ENCODE measurements at places on chromosomes 6 and 20.

DNA sequence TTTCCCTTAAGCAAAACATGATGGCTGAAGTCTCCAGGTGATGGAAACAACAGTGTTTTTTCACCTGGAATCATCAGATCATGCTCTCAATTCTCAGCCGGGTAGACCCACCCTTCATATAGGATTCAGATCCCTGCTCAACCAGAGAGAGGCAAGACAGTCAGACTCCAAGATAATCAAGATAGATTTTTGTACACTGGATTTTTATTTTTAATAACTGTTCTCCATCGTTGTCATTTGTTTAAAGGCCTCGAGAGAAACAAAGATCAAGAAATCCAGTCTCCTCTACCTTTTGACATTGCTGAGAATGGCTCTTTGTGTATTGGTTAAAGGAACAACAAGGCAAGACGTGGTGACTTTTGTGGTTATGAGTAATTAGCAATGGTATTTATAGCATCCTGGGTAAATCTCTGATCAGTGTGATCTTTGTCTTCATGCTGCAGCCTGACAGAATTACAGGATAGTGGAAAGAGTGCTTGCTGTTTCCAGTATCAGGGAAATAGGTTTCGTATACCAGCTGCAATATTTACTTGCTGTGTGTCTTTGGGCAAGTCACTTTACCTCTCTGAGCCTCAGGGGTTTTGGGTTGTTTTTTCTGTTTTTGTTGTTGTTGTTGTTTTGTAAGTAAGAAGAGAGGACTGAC is 29.9 kb downstream of the ID4 start:
- DNase-seq = no peak

DNA sequence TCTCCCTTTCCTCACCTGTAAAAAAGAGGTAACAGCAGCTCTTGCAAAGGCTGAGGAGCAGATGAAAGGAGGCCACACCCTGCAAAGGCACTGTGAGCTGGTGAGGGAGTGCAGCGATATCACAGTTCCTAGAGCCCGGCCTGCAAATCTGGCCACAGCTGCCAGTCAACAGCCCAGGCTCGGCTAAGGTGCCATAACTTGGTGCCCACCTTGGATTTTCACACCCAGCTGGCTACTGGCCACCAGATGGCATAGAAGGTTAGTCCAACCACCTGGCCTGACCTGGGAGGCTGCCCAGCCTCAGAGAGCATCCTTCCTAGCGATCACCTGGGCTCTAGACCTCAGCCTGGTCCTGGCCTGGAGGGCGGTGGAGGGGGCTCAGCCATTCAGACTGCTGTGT is 46.8 kb downstream of the KCNB1 start:
- DNase-seq = no peak

GRCh38 chr6:41655176-41655575 is 16.9 kb downstream of the MDFI start:
- no peak for DNase-seq

DNA sequence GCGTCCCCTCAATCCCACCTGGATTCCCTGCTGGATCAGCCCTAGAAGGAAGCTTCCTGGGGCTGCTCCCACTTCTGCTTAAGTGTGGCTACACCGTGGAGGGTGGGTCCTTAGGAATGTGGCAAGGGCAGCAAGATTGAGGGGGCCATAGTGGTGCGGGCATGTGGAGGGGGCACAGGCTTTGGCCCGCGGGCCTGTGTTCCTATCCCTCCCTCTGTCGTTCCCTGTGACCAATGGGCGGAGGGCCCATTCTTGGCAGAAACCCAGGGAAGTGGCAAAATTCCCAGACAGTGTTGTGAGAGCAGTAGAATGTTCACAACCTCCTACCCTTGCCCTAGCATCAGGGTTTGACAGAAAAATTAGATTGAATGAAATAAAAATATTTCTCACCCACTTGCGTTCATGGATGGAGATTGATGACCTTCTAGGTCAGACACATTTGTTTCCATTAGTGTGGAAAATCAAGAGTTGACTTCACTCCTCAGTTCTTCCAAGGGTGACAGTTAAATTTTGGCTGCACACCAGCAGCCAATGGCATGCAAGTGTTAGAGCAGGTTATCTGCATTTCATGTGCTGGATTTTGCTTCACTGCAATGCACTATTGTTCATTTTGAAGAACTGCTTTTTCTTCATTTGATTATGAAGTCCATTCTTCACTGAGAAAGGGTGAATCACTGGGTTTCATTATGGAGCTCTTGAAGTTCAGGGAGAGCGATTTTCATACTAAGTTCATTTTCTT is 49.3 kb upstream of the AHI1 start:
- no peak for DNase-seq

DNA sequence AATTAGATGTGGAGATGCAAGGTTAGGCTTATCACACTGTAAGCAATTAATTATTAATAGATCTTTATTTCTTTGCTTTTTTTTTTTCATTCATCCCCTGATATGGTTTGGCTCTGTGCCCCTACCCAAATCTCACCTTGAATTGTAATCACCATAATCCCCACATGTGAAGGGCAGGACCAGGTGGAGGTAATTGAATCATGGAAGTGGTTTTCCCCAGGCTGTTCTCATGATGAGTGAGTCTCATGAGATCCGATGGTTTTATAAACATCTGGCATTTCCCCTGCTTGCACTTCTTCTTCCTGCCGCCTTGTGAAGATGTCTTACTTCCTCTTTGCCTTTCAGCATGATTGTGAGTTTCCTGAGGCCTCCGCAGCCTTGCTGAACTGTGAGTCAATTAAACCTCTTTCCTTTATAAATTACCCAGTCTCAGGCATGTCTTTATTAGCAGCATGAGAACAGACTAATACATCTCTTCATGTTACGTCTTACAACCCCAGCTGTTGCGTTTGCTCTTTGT is 333.8 kb downstream of the CDH26 start:
- no peak for DNase-seq

- no peak for DNase-seq
Observed at GRCh38 chr6:104159045-104159618, 700.6 kb downstream of the HACE1 start.

DNA sequence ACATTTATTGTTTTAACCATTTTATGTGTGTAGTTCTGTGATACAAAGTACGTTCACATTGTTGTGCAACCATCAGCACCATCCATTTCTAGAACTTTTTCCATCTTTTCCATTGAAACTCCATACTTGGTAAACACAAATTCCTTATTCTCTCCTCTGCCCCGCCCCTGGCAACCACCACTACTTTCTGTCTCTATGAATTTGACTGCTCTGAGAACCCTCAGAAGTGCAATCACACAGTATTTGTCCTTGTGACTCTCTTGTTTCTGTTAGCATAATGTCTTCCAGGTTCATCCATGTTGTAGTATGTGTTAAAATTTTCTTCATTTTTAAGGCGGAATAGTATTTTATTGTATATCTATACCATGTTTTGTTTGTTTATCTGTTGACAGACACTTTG is 56.9 kb downstream of the DHX35 start:
- no peak for DNase-seq
